ENCODE measurements at places on chromosomes 7 and 10. TPM values are rescaled to one million over a fixed set of nuclear protein-coding genes. Genes with fewer than 3 reads are reported as not detected.

The ADAMTS14 gene
- total RNA-seq = not detected

The H2BK1 gene
- total RNA-seq = not detected

The ZNF786 gene
- 3.7 TPM for total RNA-seq

The NPC1L1 gene
- not detected for total RNA-seq

The FAM13C gene
- total RNA-seq = 4.4 TPM

The PDZD7 gene
- total RNA-seq = 0.59 TPM

The LIPK gene
- total RNA-seq = not detected

DNA sequence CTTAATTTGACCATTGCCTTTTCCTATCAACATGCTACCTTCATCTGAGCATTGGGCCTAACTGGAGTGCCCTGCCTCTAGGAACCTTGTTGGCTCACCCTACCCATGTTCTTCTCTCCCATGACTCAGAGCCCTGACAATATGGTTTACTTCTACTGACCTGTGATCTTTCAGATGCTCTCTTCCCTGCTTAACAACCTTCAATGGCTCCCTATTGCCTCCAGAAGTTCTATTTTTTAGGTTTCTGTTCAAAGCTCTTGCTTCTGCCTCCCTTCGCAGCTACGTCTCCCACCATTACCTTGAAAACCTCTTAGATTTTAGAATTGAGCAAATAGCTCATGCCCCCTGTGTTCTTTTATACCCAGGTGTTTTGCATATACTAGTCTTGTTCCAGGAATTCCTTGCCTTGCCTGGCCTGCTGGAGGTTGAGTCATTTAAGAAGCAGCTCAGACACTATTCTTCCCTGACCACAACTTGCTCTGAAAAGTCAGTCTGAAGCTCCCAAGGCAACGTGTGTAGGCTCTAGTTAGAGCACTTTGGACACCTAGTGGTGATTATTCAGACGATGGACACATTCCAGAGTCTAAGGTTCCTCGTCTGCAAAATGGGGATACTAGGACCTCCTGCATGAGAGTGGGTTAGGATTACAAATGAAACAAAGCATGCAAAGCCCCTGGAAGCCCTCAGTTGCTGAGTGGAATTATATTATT, 64.4 kb upstream of the EMX2 start:
- no peak for DNase-seq
- no peaks in the 10 kb centered on the region for H3K27me3 ChIP-seq
- no peaks in the 10 kb centered on the region for H3K4me1 ChIP-seq
- no peak overlapping the region for H3K27ac ChIP-seq
- no peaks in the 10 kb centered on the region for H3K36me3 ChIP-seq

GRCh38 chr7:43565786-43566185, 17.1 kb upstream of the STK17A start:
- no peaks in the 10 kb centered on the region for H3K27me3 ChIP-seq
- no peaks in the 10 kb centered on the region for H3K36me3 ChIP-seq
- H3K4me3 ChIP-seq = no peak overlapping the region
- no peaks in the 10 kb centered on the region for H3K4me1 ChIP-seq
- no peak overlapping the region for H3K27ac ChIP-seq

DNA sequence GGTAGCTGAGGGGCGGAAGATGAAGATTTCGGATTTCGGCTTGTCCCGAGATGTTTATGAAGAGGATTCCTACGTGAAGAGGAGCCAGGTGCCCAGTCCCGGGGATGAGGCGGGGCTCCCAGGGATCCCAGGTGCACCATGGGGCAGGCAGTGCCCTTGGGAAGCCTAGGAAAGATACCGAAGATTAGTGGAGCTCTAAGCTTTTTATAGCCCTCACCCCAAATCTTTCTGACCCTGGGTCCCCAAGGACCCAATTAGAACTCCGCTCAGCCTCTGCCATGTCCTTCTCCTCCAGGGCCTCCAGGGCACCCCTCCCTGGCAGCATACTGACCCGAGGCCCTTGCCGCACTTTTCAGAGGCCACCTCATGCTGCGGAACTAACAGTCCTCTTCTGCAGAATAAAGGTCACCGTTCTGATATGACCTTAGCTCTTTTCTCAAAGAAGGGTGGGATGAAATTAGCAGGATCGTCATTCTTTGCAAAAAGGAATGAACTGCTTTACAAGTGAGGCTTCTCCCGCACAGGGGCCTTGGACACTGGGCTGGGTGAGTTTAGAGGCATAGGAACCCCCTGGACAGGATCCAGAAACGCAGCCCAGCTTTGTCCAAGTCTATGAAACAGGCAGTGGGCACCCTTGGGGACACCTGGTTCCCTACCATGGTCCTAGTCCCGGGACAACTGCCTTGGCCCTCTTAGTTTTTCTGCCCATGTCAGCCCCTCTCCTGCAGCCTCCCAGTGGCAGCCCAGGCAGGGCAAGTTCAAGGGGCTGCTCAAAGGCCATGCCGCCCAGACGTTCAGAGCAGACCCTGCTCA, 17.9 kb upstream of the CSGALNACT2 start:
- H3K27ac ChIP-seq = no peak overlapping the region
- DNase-seq = no peak
- no peaks in the 10 kb centered on the region for H3K27me3 ChIP-seq
- no peaks in the 10 kb centered on the region for H3K4me1 ChIP-seq
- H3K4me3 ChIP-seq = no peak overlapping the region
- no peaks in the 10 kb centered on the region for H3K36me3 ChIP-seq

GRCh38 chr7:108425714-108426275, 30.4 kb downstream of the NRCAM start:
- H3K27me3 ChIP-seq = no peaks in the 10 kb centered on the region
- no peak for DNase-seq
- no peaks in the 10 kb centered on the region for H3K36me3 ChIP-seq
- no peak overlapping the region for H3K27ac ChIP-seq

DNA sequence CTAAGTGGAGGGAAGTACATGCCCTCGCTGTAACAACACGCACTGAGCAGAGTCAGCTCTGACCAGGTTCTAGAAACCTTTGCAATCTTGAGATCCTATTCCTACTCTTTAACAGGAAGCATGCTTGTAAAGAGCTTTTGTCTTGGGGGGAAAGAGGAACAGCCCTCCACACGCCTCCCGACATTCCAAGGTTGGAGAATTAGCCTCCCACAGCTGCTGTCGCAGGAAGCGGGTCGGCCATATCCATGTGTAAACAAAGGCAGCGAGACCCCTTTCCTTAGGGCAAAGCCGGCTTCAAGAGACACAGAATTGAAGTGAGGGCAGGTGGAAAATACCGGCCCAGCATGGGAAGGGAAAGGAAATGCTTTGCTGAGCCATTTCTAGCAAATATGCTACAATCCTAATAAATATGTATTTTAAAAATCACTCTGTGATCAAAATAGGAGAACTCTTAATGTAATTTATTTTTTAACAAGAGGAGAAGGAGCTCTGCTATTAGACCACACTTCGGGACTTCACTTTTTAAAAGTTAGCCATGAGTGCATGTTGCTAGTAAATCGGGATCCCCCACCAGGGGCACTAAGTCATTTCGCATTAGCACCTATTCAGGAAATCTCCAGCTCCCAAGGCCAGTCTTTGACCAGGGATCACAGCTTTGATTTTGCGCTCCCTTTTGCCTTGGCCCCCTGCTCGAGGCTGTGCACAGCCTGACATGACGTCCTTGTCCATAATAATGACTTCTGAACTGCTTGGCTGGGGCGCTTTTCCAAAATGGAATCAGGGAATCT, 55.9 kb downstream of the FAM204A start:
- no peak overlapping the region for H3K27ac ChIP-seq
- H3K4me3 ChIP-seq = no peak overlapping the region
- no peak for DNase-seq
- no peaks in the 10 kb centered on the region for H3K4me1 ChIP-seq
- H3K36me3 ChIP-seq = no peaks in the 10 kb centered on the region

DNA sequence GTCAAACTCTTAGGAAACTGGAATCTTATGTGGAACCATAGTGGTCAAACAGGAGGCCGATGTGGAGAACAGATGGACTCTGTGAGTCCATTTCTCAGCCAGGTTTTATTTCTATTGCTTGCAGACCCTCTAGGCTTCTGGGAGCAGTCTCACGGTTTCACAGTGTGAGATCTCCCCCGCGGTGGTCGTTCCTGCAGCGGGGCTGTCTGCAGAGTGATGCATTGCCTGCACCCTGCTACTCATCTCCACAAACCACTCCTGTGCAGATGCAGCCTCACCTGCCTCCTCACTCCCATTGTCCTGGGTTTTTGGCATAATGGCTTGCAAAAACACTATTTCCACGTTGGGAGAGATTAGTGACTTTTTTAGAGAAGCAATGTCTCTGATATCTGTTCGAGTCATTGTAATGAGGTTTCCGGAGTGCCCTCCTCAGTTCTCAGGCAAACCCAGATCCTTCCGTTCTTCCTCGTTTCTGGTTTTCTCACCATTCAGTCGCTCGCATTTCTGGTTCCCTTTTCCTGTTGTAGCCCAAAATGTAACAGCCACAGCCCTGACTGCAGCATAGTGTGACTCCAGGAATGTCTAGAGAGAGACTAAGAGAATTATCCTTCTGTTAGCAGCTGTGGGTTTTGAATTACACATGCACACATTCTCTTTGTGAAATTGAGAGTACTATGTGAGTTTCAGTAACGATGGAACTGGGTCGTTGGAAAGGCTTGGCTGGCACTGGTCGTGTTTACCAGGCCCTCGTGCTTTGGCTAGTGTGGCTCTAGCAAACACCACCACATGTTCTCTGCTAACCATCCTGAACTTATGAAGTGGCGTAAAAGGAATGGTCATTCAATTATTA, 30.2 kb downstream of the ACADSB start:
- H3K36me3 ChIP-seq = peaks cover 31% of the 10 kb centered on the region
- H3K4me3 ChIP-seq = no peak overlapping the region
- no peak for DNase-seq

DNA sequence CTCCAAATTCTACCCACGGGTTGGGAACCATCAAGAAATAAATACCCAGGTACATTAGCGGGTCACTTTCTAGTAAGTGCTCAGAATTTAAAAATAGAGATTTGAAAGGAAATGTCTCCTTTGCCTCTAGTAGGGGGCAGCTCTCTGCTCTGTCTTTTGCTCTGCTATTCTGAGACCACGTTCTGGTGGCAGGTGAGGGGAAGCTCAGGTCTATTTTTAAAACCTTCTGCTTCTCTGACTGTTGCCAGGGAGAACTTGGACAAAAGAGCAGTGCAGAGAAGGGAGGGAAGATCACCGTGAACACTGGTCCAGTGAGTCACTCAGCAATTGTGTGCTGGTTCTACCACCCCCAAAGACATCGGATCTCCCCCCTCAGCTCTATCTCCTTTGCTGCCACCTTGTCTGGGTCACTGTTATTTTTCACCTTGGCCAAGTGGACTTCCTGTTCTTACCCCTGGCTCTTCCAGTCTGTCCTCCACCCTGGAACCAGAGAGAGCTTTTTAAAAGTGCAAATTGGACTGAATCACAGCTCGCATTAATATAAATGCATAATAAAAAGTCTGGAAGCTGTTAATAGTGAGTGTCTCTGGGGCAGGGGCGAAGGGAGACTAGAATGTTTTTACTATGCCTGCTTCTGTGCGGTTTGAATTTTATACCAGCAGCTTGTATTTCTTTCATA, 72.4 kb upstream of the LOXL4 start:
- no peak overlapping the region for H3K4me3 ChIP-seq
- peak overlapping the region; percentile 33 for H3K27ac ChIP-seq
- DNase-seq = no peak
- no peaks in the 10 kb centered on the region for H3K36me3 ChIP-seq
- no peaks in the 10 kb centered on the region for H3K4me1 ChIP-seq
- H3K27me3 ChIP-seq = no peaks in the 10 kb centered on the region

DNA sequence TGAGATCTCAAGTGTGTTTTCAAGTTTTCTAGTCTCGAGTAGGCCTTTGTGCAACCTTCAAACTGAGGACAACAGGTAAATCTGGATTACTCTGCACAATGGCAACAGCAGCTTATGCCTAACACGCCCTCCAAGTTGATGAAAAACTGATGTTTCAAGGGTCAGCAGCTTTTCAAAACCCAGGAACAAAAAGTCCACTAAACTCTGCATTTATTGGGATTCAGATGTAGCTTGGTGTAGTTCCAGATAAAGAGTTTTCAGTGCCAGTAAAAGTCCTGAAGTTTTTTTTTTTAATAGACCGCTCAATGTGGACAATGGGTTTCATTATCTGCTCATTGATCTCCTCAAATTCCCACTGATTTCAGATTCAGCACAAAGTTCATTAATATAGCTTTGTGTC, 259.3 kb downstream of the GLI3 start:
- no peaks in the 10 kb centered on the region for H3K27me3 ChIP-seq
- no peaks in the 10 kb centered on the region for H3K36me3 ChIP-seq
- H3K27ac ChIP-seq = no peak overlapping the region
- H3K4me1 ChIP-seq = peaks cover 15% of the 10 kb centered on the region

DNA sequence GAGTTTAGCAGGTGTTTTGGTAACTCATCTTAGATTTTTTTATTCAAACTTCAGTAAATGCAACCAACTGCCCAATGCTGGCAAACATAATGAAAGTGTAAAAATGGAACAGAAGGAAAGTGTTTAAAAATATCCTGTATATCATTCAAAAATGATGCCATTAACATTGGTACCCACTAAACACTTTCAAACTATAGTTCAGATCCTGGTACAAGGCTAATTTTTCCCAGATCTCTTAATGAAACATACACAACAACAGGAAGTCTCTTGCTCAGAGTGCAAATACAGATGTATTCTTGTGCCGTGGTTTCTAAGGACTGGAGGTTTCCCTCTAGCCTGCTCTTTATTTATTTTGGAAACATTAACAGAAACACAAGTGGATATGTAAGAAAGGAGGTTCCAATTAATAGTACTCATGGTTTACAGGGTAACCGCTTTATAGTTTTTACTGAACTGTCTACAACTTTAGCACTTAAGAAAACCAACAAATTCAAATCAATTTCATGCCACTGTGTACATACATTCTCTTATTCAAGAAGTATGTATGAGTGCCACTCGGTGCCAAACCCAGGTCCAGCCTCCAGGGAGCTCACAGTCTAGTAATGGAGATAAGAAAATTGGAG, 176.0 kb upstream of the AKR1E2 start:
- H3K27me3 ChIP-seq = no peaks in the 10 kb centered on the region
- H3K36me3 ChIP-seq = no peaks in the 10 kb centered on the region
- H3K27ac ChIP-seq = peak overlapping the region; percentile 55
- no peaks in the 10 kb centered on the region for H3K4me1 ChIP-seq
- no peak for DNase-seq
- no peak overlapping the region for H3K4me3 ChIP-seq

GRCh38 chr7:119964065-119964464, 308.9 kb upstream of the KCND2 start:
- H3K27ac ChIP-seq = no peak overlapping the region
- no peaks in the 10 kb centered on the region for H3K36me3 ChIP-seq
- DNase-seq = no peak
- H3K4me3 ChIP-seq = no peak overlapping the region

GRCh38 chr10:109173121-109173520, 750.2 kb downstream of the XPNPEP1 start:
- H3K27me3 ChIP-seq = no peaks in the 10 kb centered on the region
- no peaks in the 10 kb centered on the region for H3K4me1 ChIP-seq
- no peak for DNase-seq
- no peak overlapping the region for H3K27ac ChIP-seq
- no peak overlapping the region for H3K4me3 ChIP-seq

DNA sequence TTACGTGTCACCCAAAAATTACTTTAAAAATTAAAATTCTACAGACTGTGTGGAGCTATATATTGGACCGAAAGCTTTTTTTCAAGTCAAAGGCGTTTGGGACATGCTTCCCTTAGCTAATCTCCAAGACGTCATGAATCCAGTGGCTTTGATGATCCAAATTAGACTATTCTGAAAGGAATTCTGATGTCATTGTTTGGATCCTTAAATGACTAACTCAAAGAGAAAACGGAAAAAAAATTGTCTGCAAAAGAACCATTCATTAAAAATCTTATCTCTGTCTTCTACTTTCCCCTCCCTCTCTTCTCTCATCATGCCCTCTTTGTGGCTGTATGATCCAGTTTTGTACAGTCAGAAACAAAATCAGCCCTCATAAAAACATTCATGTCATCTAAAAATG, 161.8 kb downstream of the ETV1 start:
- no peak for DNase-seq
- H3K4me3 ChIP-seq = no peak overlapping the region
- no peak overlapping the region for H3K27ac ChIP-seq
- no peaks in the 10 kb centered on the region for H3K4me1 ChIP-seq
- H3K36me3 ChIP-seq = no peaks in the 10 kb centered on the region

Data from right atrium auricular region (tissue), 2 donors.